Foreskin fibroblast (primary cell): ENCODE measurements at places on chromosomes 2 and 18.
A peak's percentile ranks its signal among the peaks of the same experiment; 100 is the strongest.

GRCh38 chr2:38829971-38830370, 45.8 kb downstream of the DHX57 start:
- DNase-seq, result no peak

- no peak for DNase-seq
These were observed 72.7 kb downstream of the NYAP2 start for GRCh38 chr2:225472161-225472560.

- DNase-seq, result no peak
These were observed 49.9 kb downstream of the LPIN2 start for GRCh38 chr18:2963048-2963447.

GRCh38 chr2:232349946-232350635, 28.5 kb upstream of the ALPP start:
- no peak for DNase-seq

DNA sequence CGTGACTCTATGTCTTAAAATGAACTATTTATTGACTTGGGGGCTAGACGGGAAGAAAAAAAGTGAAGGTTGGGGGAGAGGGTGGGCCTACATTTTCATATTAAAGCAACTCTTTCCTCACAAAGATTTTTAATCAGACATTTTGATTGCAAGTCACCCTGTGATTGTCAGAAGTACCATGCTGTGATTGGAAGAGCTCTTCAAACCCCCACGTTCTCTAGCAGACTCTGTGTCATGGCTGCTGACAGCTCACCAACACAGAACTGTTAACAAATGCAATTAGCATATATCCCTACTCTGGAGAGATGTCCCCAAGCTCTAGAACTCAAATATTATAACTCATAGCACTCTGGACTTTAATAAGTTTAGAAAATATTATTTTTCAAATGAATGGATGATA, 428.4 kb upstream of the DCC start:
- no peak for DNase-seq

GRCh38 chr2:191128172-191128910, 22.5 kb downstream of the STAT4 start:
- DNase-seq, result no peak

- peak; percentile 80 for DNase-seq
These were observed 405.5 kb downstream of the MEIS1 start for GRCh38 chr2:66840321-66841002.

DNA sequence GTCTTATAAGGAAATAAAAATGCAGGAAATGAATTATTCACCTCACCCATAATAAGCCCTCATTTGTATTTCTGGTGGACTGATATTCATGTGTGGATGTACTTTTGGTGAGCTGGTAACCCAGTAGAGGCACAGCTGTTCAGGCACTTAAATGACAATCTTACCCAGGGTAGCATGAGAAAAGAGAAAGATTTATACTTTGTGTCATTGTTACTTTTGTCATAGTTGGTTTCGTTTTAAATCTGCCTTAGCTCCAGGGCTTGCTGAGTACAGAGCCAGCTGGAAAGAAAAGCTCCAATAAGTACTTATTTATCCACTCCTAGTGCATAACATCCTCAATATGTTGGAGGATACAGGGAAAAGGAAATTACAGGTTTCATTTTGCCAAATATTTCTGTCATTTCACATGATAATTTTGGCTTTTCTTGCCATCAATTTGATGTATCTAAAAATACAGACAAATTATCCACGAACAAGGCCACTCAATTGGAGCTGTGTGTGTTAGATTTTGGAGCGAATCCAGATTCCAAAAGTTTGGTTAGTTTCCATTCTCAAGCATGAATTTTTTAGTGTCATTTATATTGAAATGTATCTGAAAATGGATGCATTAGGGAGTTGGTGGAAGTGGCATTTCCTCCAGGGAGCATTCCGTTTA, 1276.1 kb upstream of the FAM98A start:
- no peak for DNase-seq

DNA sequence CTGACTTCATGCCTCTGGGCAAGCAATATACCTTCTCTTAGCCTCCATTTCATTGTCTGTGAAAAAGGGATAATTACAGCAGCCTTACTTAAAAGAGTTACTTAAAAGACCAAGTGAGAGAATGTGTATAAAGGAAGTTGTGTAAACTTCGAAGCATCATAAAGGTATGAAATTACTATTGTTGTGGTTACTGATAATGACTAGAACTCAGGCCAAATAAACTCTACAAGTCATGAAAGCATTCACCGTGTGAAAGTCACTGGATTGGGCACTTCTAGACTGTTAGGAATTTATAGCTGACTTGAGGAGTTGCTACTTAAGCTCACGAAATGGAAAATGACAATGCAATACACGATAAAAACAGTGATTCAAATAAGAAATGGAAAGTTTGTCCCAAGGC, 67.4 kb upstream of the HAAO start:
- DNase-seq, result no peak

DNA sequence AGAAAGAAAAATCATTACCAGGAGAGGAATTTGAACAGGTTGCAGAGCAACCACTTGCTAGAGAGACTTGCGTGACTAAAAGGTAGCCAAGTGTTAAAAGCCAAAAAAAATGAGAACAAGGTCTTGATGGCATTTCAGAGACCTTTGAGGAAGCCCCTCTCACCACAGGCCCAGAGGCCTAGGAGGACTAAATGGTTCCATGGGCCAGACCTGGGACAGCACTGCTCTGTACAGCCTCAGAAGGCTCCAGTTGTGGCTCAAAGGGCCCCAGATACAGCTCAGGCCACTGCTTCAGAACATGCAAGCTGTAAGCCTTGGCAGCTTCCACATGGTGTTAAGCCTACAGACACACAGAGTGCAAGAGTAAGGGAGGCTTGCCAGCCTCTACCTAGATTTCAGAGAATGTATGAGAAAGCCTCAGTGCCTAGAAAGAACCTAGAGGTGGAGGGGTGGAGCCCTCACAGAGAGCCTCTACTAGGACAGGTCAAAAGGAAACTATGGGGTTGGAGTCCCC, 15.3 kb downstream of the CNDP1 start:
- no peak for DNase-seq

DNA sequence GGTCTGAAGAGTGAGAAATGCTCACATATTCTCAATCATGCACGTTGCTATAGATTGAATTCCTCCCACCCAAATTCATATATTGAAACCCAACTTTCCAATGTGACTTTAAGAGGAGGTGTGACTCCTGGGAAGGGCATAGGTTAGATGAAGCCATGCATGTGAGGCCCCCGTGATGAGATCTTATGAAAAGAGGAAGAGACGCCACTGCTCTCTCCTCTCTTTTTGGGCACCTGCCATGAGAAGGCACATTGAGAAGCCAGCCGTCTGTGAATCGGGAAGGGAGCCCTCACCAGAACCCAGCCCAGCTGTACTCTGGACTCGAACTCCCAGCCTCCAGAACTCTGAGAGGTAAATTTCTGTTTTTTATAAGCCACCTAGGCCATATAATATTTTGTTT, 842.6 kb upstream of the SALL3 start:
- DNase-seq, result no peak

- peak; percentile 68 for DNase-seq
These were observed 2.0 kb downstream of the PPP4R1 start for GRCh38 chr18:9612215-9612830.

DNA sequence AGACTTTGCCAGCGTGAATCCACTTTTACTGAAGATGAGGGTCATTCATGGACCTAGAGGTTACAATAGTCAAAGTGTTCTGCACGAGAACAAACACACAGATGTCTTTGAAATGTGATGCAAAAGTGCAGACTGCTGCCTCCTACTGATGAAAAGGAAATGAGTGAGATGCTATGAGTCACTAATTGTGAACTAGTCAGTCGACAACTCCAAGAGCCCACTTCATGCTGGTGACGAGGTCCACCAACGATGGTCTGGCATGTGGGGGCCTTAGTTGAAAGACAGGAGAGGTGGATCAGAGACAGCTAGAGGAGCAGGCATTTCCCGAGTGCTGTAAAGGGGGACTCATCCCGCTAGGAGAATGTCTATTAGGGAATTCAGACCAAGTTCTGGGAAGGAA, 17.1 kb upstream of the ZNF236 start:
- DNase-seq, result peak; percentile 41

DNA sequence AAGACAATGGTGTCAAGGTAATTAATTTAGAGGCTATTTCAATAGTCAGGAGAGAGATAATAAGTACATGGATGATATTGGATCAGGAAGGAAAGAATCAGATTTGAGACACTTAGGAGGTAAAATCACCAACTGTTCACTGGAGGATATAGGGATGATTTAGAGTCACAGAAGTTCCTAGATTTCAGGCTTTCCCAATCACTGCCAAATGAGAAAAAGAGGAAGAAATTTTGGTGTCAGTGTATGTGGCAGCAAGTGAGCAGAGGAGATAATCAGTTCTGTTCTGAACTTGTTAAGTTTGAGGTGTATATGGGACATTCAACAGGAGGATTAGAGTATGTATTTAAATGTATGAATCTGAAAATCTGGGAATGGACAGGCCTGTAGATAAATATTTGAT, 640.4 kb downstream of the NR4A2 start:
- no peak for DNase-seq

DNA sequence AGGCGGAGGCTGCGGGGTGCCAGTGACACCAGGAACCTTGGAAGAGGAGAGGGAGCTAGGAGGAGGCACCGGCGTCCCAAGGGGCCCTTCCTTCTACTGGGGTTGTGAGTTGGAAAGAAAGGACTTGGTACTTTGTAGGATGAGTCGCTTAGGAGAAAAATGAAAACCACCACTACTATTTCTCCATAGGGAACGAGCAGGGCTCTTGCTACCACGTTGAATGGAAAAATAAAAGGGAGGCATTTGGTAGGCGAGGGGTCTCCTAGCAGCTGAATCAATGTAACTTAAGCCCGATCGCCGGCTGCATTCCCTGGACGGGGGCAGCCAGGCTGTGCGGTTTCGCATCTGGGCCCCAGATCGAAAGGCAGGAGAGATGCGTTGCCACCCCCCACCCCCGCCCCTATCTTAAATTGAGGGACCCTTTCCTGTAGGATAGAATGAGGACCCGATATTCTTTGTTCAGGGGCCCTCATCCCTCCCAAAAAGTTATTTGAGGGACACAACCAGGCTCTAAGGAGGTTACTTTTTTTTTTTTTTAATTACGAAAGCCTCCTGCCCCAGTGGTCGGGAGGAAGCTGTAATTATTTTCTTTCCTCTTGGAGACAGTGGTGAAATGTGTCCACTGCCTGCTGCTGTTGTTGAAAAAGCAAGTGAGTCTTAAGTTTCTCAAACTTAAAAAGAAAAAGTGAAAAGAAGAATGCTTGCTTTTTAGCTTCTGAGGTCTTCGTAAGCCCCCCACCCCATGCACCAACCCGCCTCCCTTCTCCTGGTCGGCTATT, 1.3 kb downstream of the IGFBP2 start:
- no peak for DNase-seq

- no peak for DNase-seq
These were observed 91.6 kb upstream of the ARL5A start for GRCh38 chr2:151919786-151920185.

DNA sequence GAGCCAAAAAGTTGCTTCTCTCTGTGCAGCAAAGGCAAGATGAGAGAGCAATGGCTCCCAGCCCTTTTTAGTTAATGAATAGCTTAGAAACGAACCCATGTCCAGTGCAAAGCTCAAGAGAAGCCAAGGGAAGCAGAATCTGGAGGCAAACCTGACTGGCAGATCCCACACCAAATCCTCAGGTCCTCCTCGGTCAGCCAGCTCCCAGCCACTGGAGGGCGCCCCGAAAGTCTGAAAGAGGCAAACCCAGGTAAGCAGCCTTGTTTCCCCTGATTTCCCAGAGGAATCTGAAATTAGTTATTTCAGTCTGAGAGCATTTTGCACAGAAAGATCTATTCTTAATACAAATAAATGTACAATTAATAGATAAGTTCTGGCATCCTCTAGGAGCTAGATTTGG, 71.3 kb upstream of the PID1 start:
- peak; percentile 54 for DNase-seq

DNA sequence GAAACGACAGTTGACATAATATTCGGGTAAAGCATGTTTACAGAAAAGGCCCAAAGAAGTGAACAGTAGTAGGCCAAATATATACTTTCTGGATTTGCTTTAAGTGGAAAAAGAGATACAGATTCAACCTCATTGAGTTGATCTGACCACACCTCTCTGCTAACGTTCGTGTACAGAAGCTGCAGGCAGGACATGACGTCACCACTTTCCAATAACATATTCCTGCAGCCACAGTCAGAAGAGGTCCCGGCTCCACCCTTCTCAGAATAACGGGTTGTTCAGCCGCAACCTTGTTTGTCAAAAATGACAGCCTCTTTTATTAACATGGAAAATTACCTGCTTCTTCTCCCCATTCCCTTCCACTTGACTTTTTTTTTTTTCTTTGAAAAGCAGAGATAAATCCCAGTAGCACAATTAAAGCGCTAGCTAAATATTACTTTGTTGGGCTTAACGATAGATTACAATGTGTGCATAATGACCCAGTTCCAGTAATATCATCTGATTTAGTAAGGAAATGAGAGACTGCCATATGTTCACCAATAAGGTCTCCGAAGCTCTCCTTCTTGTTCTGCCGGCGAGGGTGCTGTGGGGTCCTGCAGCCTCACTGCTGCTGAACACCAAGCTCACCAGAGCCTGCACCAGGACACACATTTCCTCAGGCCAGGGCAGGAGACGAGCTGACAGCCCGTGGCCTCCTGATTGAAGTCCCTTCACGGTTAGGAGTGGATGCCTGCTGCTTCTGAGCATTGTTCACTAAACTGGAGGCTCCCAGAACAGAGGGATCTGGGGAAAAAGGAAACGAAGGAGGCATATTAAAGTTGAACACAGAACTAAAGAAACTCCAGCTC, 451.0 kb upstream of the SALL3 start:
- no peak for DNase-seq

DNA sequence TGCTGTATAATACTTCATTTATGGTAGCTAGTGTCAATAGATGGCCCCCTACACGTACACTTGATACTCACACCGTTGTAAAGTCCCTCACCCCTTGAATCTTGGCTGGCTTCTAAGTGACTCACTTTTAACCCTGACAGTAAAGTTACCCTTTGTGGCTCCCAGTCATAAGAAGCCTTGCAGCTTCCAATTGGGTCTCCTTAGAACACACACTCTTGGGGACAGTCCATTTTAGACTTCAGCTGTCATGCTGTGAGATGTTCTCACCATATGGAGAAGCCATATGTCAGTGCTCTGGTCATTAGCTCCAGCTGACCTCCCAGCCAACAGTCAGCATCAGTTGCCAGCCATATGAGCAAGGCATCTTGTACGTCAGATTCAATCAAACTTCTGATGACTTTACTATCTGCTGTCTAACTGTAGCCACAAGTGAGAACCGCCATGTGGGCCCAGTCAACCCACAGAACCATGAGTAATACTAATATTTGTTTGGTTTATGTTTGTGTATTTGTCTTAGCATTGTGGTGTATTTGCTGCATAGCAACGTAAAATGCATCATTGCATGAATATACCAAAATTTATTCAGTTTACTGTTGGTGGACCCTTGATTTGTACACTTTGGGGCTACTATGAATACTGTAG, 68.3 kb downstream of the PTPN4 start:
- DNase-seq, result peak; percentile 16
